Activated effector memory CD4-positive, alpha-beta T cell treated with anti-CD3 and anti-CD28 coated beads, Interleukin-2, amount 50 U/mL, for 16 hours (primary cell): ENCODE measurements at places on chromosomes 4 and X.
A peak's percentile ranks its signal among the peaks of the same experiment; 100 is the strongest.

DNA sequence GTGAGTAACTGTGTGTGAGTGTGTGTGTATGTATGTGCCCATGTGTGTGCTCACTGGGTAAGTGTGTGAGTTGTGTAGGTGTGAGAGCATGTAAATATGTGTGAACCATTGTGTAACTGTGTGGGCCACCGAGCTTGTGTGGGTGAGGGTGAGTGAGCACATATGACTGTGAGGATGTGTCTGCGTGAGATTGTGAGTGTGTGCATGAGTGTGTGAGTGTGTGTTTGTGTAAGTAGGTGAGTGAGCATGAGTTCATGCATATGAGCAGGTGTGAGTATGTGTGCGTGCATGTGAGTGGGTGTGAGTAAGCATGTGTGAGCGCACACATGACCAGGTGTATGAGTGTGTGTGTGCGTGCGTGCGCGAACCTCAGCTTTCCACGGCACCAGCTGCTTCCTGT is 1.4 kb upstream of the ATP2B3 start:
- DNase-seq = no peak

GRCh38 chrX:8366481-8366880 is 98.1 kb upstream of the VCX3B start:
- DNase-seq = no peak

DNA sequence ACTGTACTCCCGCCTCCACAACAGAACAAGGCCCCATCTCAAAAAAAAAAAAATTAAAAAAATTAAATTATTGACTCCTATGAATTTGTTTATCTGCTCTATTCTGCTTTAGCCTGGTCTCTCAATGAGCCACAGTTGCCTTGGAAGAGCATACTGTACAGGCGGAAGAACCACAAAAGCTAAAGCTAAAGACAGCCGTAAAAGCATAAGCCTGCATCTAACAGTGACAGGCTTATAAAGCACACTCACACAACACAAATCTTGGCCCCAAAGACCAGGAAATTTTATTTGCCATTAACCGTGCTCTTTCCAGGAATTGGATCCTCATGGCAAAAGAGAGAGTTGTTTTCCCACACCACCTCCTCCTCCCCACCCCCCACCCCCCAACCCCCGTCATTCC is 53.5 kb upstream of the KLF3 start:
- no peak for DNase-seq

DNA sequence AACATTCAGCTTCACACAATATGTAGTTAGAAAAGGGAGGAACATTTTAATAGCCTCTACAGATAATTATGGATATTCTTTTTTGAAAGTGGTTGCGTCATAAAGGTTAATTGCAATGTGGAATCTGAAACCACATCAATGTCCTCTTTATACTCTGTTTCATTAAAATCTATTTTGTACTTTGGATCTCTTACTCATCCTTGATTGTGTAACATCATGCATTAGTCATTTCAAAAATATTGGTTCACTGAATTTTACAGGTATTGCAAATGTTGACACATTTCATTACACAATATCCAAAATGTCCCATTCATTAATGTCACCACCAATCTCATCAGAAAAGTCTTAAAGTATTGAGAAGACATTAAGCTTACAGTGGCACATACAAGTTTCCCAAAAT is 62.7 kb upstream of the USP9X start:
- no peak for DNase-seq

GRCh38 chrX:39331082-39331704 is 529.9 kb downstream of the MID1IP1 start:
- no peak for DNase-seq

DNA sequence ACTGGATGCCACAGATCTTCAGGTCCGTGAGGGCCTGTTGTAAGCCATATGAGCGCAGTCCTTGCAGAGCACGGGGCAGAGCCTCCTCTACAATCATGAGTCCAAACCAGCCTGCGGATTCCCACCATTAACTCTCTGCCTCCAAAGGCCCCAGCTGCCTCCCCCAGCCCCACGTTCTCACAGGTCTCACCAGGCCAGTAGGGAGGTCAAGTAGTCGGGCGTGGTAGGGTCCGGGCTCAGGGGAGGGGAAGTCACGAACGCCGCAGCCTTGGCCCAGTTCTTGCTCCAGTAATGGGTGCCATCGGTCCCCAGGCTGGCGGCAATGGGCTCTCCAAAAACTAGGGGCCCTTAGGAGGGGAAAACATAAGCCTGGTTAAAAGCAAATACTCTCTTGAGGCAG is 53.6 kb downstream of the CRMP1 start:
- no peak for DNase-seq

- no peak for DNase-seq
Observed at GRCh38 chr4:142563682-142564291, 282.3 kb downstream of the INPP4B start.

DNA sequence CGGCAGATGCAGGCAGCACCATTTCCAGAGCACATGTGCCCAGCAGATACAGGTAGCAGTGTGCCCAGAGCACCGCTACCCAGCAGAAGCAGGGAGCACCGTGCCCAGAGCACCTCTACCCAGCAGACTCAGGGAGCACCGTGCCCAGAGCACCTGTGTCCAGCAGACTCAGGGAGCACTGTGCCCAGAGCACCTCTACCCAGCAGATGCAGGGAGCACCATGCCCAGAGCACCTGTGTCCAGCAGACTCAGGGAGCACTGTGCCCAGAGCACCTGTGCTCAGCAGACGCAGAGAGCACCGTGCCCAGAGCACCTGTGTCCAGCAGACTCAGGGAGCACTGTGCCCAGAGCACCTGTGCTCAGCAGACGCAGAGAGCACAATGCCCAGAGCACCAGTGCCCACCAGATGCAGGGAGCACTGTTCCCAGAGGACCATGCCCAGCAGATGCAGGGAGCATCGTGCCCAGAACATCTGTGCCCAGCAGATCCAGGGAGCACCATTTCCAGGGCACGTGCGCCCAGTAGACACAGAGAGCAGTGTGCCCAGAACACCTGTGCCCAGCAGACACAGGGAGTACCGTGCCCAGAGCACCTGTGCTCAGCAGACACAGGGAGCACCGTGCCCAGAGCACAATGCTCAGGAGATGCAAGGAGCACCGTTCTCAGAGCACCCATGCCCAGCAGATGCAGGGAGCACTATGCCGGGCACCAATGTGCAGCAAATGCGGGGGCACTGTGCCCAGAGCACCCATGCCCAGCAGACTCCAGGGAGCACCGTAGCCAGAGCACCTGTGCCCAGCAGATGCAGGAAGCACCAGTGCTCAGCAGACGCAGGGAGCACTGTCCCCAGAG is 236.4 kb downstream of the DHRSX start:
- peak; percentile 33 for DNase-seq

DNA sequence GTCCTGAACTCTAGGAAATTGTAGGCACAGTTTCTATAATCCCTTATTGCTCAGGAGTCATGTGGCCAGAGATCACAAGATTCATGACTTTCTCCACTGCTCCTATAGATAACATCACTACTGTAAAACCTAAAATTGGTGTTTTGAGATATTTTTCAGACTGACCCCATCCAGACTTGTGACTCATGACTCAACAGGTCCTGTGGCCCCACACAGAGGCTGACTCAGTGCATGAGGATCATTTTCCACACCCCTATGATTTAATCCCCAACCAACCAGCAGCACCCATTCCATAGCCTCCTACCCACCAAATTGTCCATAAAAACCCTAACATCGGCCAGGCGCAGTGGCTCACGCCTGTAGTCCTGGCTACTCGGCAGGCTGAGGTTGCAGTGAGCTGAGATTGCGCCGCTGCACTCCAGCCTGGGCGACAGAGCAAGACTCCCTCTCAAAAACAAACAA is 13.2 kb upstream of the XIAP start:
- DNase-seq = no peak

DNA sequence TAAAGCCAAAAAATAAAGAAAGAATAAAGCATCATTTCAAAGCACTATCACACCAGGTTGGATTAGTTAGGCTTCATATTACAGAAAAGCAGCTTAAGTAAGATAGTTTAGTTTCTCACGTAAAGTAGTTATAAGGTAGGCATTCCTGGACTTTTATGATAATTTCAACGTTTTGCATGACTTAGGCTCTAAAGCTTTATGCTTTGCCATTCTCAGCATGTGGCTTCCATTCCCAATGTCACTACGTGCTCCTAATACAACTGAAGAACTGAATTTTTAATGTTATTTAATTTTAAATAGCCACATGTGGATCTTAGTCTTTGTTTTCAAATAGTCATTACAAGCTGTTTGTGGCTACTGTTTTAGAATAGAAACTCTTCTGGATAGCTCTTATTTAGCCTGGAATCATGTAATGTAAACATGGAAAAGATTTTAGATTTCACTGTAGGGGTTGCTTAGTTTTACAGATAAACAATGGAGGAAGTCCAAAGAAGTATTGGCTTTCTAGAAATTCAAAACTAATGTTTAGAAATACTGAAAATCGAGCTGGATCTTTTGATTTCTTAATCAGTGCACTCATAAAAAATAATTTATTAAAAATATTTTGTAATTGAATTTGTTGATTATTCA is 710.0 kb downstream of the IL1RAPL1 start:
- no peak for DNase-seq

GRCh38 chrX:118724775-118725174 is 2.6 kb upstream of the IL13RA1 start:
- DNase-seq = no peak

- DNase-seq = no peak
Observed at GRCh38 chr4:68079928-68080327, 49.7 kb downstream of the TMPRSS11F start.

DNA sequence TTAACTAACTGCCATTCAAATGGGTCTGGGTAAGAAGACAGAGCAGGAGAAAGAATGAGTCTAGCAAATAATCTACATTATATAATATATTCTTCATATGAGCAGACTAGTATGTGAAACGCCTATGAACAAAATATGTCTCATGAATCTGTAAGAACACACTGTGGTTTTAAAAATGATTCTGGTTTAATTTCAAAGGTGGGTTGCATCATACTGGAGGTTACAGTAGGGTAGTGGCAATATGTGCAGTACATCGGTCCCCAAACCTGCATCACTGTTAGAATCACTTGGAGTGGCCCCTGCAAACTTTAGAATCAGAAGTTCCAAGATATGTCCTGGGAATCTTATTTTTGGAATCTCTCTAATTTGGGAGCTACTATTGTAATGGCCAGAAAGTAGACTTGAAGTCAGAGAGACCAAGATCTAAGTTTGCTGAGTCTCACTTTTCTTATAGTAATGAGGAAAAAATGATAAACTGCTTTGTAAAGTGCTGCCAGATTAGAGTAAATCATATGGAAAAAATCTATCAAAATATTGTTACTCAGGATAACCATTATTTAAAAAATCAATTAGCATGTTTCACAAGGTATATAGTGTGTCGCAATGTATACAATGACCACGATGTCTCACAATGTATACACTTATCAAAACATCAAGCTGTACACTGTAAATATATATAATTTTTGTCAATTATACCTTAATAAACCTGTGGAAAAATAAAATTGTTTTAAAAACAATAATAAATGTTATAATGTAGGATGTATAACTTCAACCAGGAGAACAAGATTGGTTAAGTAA is 37.9 kb upstream of the ARSJ start:
- no peak for DNase-seq

- no peak for DNase-seq
Observed at GRCh38 chrX:82127228-82128123, 925.6 kb downstream of the SH3BGRL start.

DNA sequence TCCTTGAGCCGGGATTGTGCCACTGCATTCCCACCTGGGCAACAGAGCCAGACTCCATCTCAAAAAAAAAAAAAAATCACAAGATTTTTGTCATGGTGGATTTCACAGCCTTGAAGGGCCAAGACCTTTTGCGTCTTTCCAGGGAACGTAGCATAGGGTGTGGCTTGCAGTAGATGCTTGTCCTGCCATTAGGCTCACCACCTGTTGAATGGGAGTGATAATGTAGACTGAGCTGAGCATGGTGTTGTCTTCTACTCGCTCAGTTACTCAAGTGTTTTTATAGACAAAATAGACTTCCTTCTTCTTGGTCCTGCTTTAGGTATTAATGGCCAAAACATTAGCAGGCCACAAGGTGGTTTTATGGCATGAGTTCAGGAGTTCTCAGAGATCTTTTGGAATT is 40.8 kb downstream of the JADE1 start:
- DNase-seq = no peak

DNA sequence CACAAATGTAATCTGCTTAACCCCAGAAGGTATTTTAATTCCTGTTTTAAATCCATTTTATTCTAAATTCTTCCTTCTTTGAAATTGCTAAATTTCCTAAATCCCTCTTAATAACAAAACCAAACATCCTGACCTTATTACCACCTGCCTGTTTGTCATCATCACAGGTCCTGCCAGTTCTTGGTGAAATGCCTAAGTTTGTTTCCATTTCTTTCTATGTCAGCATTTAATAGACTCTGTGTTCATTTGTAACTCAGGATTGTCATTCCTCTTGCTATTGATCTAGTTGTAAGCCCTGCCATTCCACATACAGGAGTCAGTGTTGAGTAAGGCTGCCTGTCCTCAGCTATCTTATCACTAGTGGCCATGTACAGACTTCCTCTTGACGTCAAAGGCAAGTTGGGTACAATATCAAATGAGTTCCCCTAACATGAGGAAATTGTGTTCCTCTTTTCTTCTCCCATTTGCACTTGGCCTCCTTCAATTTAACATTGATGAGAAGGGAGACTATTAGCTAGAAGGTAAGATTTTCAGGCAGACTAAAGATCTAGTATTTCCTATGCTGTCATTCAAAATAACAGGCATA is 440.1 kb downstream of the AFF2 start:
- no peak for DNase-seq

DNA sequence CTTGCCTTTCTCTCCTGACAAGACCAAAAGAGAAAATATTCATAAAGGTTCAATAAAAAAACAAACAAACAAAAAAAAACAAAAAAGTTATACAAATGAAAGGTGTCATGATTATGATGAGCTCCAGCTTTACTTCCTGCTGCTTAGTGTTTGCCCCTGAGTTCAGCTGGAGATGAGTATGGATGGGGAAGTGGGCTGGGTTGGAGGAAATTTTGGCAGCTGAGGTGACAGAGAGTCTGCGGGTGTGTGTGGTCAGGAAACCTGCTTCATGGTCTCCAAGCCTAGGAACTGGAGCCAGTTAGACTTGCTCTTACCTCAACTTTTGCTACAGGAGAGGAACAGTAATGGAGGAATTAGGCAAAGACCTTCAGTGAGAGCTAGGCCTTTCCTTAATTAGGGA is 4.3 kb upstream of the CYSLTR1 start:
- DNase-seq = no peak

- no peak for DNase-seq
Observed at GRCh38 chr4:152862608-152863007, 73.5 kb upstream of the FHDC1 start.

DNA sequence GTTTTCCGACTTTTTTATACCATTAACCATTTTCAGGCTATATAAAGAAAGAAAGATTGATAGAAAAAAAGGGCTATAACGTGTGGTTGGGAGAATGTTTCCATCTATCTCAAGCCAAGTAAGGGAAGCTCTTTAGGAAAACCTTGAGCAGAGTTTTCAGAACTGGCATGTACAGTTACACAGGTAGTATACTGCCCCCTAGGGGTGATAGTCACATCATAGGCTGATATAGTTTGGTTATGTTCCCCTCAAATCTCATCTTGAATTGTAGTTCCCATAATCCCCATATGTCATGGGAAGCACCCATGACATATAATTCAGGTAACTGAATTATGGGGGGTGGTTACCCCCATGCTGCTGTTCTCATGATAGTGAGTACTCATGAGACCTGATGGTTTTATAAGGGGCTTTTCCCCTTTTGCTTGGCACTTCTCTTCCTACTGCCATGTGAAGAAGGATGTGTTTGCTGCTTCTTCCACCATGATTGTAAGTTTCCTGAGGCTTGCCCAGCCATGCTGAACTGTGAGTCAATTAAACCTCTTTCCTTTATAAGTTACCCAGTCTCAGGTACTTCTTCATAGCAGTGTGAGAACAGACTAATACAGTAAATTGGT is 186.8 kb downstream of the TMA16 start:
- DNase-seq = no peak

- DNase-seq = peak; percentile 73
Observed at GRCh38 chrX:45850775-45851433, 650.2 kb upstream of the DIPK2B start.
